ENCODE measurements at places on chromosomes 12 and 14.

- no peak for DNase-seq
Observed at GRCh38 chr14:96086032-96086431, 46.9 kb downstream of the C14orf132 start.

- DNase-seq, result no peak
Observed at GRCh38 chr12:28014196-28014595, 41.7 kb upstream of the PTHLH start.

DNA sequence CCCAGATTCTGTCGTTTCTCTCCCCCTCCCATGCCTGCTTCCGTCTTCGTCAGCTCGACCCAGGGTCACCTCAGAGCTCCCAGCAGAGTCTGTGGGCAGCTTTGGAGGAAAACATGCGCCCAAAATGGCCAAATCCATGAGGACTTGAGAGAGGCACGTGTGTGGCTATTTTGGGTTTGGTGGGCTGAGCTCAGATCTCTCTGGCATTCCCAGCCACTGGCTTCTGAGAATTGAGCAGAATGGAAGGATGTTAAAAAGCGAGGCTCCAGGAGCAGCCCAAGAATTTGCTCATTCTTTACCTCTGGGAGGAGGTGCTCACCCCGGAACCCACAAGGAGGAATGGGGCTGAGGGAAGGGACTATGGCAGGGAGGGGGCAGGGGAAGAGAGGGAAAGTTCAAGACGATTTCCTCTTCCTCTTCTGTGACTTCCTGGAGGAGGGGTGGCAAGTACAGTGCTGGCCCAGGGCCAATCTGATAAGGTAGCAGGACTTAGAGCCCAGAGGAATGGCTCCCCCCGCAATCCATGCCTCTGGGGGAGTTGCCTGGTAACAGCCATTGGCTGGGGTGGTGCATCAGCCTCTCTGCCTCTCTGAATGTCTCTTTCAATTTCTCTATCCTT lies 20.1 kb downstream of the TSPAN9 start:
- no peak for DNase-seq

DNA sequence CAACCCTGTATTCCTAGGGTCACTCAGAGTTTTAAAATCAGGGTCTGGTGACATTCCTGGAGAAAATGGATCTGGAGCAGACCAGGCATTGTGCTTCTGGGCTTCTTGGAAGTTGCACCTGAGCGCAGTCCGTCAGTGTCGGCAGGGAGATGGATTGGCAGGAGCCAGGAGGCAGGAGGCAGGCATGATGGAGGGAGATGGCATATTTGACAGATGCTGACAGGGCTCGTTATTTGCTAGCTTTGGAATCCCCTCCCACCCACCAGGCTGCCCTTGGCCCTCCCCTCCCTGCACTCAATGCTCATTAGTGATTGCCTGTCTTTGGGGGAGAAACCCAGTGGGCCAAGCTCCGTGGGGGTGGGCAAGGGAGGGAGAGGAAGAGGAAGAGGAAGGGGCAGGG lies 4.7 kb downstream of the CISTR start:
- DNase-seq, result no peak

- DNase-seq, result no peak
Observed at GRCh38 chr12:105899589-105899988, 239.2 kb downstream of the NUAK1 start.
